AG08395 (cell line): ENCODE measurements at places on chromosomes 5 and 9.

GRCh38 chr5:171969288-171969880 is 37.1 kb downstream of the FBXW11 start:
- DNase-seq, result no peak

- peak; percentile 48 for DNase-seq
Observed at GRCh38 chr5:32711681-32712480, 760 bp downstream of the NPR3 start.

- no peak for DNase-seq
Observed at GRCh38 chr9:123089040-123089439, 55.6 kb downstream of the GPR21 start.

DNA sequence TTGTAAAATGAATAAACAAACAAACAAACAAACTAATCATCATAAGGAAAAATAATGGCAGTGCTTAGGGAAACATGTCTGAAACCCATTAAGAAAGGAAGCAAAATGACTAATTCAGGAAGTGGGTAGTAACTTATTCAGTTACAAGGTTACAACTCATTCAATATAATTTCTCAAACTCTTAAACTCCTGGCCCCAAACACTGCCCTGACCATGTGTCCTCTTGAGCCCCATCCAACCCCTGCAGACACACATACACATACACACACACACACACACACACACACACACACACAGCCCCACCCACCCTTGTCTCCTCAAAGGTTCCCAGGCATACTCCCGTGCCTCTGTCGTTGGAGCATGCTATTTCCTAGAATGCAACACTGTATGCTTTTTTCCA is 193.9 kb downstream of the SEC61B start:
- peak; percentile 45 for DNase-seq

DNA sequence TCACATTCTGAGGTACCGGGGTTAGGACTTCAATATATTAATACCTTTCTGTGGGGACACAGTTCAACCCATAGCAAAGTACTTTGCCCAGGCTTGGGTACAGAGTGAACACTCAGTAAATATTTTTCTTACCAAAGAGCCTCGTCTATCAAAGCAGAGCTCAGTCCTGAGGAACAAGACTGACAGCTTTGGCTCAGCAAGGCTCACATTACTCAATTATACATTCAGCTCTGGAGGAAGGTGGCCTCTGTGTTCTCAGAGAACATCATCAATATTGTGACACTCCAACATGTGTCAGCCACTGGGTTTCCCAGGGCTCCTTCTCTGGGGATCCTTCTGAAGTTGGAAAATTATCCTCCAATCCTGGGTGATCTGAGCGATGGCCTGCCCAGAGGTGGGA is 186.4 kb downstream of the NMUR2 start:
- no peak for DNase-seq

DNA sequence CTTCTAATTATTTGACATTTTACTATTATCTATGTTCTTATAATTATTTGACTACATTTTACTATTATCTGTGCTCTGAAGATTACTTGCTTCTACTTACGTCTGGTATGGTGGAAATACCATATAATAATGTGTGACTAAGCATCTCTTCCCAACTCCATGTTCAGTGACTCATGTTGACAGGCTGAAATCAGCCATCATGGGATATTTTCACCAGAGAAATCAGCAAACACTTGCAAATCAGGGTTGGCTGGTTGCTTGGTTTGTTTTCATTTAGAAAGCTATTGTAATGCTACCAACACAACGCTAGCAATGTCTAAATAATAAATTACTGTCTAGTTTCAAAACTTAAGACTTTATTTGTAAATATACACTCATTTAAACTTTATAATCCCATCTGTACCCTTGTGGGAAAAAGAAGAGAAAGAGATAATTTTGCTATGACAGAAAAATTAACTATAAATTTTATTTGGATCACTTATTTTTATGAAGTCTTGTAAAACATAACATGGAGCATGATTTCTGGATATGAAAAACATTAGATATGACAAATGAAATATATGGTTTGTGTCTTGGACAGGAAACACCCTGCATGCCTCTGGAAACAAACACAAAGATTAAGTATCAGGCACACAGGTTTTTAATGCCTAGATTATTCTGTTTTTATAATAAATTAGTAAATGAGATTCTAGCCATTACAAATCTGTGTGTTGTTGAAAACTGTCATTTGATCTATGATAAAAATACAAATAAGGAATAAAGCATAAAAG is 337.6 kb downstream of the BNC2 start:
- peak; percentile 37 for DNase-seq

DNA sequence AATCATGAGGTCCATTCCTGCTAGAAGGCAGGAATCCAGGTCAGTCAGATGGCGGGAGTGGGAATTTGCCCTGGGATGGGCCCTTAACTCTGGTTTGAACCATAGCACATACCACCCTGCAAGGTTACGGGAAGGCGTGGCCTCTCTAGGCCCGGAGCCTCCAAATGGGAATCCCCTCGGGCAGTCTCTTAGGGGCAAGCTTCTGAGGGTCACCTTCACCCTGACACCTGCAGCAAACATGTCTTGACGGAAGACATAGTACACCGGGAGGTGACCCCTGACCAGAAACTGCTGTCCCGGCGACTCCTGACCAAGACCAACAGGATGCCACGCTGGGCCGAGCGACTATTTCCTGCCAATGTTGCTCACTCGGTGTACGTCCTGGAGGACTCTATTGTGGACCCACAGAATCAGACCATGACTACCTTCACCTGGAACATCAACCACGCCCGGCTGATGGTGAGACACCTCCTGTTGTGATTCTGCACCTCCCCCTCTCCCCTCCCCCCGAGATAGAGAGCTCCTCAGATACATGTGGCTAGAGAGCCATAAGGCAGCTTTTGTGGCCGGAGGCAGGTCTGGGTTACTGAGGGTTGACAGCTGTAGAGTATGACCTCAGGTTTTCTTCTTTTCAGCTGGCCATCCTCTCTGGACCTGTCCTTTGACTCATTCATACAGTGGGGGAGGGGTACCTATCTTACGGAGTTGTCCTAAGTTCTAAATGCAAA is 957 bp downstream of the PRELID1 start:
- no peak for DNase-seq

- no peak for DNase-seq
Observed at GRCh38 chr5:88691230-88691582, 191.8 kb downstream of the MEF2C start.

GRCh38 chr5:171050916-171051315 is 189.1 kb downstream of the RANBP17 start:
- no peak for DNase-seq

DNA sequence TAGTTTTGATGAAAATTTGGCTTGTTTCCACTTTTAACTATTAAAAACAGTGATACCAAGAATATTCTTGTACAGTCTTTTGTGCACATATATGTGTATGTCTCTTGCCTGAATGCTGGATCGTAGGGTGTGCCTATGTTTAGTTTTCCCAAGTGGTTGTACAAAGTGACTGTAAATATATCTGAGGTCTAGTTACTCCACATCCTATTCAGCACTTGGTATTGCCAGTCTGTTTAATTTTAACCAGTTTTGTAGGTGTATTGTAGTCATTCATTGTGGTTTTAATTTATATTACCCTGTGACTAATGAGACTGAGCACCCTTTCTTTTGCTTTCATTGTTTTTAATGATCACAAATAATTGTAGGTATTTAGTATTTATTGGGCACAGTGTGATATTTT is 17.8 kb downstream of the RCL1 start:
- no peak for DNase-seq

GRCh38 chr5:100584069-100584468 is 48.9 kb downstream of the FAM174A start:
- DNase-seq, result no peak

- no peak for DNase-seq
Observed at GRCh38 chr5:74257060-74257527, 383.4 kb downstream of the ENC1 start.
